ENCODE measurements at places on chromosomes 13 and 19.

DNA sequence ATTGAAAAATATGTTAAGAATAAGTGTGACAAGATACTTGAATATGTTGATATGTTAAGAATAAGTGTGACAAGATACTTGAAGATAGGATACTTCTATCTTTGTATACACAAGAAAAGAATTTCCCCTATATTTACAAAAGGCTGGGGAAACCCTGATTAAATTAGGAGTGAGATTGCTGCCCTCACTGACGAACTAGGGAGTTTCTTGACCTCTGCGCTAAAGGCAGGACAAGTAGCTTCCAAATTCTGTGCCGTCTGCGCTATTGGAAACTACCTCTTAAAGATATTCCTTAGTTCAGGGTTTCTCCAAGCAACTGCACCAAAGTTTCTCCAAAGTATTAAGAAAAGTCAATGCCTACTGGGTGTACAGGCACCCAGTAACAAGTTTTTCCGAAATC lies 730 bp downstream of the ZNF260 start:
- DNase-seq = no peak

DNA sequence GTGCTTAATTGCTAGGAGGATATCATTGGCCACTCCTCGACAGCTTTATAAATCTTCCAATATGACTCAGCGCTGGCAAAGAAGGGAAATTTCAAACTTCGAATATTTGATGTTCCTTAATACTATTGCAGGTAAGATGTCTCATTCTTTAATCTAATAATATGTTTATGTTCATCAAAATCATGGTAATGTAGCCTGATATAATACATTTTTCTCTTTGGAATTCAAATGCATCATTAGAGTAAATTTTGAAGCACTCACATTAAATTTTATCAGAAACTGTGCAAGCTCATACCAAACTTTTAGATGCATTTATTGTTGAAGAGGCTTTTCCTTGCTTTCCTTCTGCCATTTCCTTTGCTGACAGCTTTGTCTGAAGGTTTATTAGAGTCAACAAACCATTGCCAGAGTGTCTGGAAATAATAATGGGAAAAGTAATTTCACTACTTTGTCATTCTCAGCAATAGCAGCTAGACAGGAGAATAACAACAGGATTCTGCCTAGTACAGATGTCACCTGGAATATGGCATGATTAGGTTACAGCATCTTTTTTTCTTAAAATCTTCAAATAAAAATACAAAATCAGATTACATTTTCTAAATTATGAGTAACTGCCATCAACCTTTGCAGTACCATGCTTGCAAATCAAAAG lies 78.6 kb upstream of the MAB21L1 start:
- DNase-seq = no peak

DNA sequence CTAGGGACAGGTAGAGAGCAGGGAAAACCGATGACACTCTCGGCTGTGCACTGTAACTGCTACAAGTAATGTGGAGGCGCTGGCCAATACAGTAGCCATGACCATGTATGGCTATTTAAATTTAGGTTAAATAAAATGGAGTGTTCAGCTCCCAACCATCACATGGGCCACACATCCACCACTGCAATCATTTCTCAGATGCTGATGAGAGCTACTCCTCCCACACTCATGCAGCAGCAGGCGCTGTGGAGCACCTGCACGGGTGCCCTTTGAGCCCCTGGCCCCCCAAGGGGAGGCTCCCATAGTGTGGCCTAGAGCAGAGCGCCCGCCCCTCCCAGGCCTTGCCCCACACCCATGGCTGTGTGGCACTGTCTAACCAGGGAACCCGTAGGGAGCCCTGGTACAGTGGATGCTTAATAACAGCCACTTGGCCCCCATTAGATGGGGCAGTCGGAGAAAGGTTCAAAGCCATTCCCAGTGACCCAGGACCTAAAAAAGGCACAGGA lies 6.0 kb downstream of the ACP4 start:
- no peak for DNase-seq

DNA sequence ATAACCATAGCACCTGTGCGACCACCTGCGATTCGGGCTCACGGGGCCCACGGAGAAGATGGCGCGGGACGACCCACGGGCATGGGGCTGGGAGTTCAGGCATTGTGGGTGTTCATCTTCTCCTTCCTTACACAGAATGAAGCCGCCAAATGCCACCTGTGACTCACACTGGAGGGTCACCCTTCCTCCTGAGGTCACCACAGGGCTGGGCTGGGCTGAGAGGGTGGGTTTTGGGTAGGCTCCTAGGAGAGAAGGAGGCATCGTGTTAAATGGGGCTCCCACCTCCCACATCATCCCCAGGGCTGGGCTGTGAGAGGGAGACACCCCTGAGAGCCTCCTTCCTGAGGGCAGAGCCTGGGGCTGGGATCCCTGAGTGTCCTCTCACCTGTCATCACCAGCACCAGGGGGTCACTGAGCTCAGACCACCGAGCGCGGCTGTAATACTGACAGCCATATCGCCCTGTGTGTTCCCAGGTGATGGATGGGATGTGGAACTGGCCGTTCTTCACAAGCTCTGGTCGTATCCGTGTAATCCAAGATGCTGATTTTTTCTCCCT lies 1.4 kb downstream of the LILRB2 start:
- DNase-seq = no peak

GRCh38 chr13:97239306-97239705 lies 17.2 kb downstream of the MBNL2 start:
- DNase-seq = no peak

DNA sequence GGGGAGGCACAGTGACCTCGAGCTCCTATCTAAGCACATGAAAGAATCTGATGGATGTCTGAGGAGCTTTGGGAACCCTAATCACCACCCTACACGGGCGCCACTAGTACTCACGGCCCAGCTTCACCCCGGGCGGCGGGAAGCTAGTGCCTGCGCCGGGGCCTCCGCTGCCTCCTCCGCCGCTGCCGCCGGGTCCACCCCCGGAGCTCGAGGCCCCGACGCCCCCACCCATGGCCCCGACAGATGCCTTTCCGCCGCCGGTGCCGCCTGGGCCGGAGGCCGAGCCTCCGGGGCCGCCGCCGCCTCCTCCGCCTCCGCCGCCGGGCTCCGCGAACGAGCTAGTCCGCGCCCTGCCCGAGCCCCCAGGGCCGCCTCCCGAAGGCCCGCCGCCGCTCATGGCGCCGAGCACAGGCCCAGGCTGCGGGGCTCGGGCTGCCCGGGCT lies 312 bp downstream of the GSK3A start:
- DNase-seq = no peak

DNA sequence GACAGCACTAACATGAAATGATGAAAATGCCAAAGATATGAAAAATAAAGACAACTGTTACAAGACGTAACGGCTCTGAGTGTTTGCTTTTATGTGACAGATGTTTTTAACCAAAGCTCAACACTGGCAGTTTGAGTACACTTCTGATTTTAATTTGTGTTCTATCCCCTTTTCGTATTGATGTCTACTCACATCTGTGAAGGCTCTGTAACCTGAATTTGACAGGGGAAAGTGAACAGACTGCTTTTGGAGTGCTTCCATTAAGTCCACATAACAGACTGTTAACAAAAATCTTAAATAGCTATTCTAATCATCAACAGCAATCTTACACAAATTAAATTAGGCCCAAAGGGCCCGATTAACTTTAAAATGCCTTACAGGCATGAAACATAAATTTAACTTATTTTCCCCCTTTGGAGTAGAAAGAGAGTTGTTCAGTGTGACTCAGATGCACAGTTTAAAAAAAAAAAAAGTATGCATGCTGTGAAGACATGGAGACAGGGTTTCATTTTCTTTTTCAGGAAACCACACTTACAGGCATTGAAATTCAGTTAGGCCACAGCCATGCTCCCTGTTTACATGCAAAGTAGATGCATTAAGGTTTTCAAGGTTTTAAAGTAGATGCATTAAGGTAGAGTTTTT lies 16.3 kb upstream of the RNASEH2B start:
- no peak for DNase-seq

DNA sequence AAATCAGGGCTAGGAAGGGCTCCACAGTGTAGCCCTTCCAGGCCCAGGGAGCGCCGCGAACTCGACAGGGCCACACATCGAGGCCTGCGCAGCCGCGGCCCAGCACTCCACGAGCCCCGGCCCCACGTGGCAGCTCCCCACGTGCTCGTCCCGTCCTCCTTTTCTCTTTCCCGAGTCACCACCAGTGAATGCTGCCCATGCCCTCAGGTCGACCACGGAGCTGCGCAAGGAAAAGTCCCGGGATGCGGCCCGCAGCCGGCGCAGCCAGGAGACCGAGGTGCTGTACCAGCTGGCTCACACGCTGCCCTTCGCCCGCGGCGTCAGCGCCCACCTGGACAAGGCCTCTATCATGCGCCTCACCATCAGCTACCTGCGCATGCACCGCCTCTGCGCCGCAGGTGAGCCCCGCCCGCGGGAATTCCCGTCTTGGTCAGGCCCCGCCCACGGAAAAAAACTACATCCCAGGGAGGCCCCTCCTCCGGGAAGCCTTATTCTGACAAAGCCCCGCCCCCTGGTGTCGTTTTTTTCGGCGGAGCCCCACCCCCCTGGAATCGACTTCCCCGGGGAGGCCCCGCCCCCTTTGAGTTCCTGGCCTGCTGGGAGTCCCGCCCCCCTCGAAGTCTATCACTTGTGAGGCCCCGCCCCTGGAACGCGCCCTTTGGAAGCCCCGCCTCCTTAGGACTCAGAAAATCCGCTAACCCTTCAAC lies 7.0 kb downstream of the HIF3A start:
- DNase-seq = peak; percentile 59

- no peak for DNase-seq
These were observed 491 bp downstream of the ZNF525 start for GRCh38 chr19:53365899-53366493.

DNA sequence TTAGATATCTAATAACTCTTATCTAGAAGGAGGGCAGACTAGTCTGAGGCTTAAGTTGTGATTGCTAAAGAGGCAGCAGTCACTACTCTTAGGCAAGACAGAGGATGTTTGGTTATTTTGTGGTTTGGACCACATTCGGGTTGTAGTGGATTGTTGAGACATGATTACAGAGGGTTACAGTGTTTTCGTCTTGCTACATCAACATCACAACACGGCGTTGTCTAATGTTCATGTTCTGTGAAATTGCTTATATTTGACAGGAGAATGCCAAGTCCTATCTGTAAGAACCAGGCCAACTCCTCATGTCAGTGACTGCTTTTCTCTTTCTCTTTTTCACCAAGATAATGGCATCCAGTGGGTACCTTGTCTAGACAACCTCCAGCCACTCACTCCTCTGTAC lies 16.8 kb upstream of the TM9SF2 start:
- DNase-seq = no peak

- DNase-seq = no peak
These were observed 15.1 kb downstream of the MYBPC2 start for GRCh38 chr19:50447750-50448149.

DNA sequence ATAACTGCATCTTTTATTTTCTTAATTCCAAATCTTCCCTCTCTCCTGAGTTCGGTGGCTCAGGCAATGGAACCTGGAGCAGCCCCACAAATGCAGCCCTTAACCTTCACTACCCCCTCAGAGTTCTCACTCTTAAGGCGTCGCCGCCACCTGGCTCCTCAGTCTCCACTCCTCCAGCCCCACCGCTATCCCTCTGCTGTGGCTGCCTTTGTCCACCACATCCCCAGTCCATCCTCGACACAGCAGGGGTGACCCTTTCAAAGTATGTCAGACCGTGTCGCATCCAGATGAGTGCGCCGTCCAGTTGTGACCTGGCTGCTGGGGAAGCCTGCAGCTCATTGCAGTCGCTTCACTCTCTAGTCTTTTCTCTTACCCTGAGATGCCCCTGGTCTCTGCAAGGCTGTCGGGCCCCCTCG lies 1.0 kb downstream of the SPPL2B start:
- DNase-seq = no peak

- no peak for DNase-seq
These were observed 10.2 kb downstream of the C19orf25 start for GRCh38 chr19:1468821-1469254.

DNA sequence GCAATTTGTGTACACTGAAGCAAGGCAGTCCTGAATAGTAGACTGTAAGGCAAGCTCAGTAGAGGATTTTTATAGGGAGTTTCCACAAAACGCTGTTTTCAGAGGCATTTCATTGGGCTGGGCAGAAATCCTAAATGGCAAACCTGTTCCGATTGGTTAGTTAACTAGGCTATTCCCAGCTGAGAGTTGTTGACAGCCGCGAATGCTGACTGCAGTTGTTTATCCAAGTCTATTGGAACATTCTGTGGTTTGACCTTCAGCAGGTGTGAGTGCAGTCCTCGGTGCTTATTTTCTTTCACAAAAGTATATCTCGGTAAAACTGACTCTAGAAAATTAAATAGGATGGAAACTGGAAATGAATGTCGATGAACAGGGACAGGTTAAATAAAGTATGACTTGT lies 45.4 kb downstream of the TPT1 start:
- DNase-seq = no peak

DNA sequence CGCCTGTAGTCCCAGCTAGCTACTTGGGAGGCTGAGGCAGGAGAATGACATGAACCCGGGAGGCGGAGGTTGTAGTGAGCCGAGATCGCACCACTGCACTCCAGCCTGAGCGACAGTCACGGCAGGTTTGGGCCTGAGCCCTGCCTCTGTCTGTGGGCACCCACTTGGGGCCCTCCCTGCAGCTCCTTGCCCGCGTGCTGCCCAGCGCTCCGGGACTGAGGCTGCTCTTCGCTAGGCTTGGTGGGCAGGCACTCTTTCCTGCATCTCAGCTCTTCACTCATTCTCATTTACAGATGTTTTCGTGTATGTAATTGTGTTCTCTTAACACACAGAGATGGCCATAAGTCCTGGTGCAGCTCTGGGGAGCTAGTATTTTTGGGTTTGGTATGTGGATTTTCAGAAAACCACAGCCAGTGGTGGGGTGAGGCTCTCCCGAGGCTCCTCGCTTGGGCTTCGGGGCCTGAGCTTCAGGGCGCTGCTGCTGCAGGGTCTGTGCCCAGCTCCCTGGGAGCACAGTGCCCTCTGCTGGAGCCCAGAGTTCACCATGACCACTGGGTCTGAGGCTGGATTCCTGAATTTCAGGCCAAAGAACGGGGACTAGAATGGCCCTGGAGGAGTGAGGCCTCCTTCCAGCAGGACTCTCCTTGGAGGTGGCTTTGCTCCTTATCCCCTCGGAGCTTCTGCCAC lies 15.2 kb downstream of the UPF1 start:
- no peak for DNase-seq

DNA sequence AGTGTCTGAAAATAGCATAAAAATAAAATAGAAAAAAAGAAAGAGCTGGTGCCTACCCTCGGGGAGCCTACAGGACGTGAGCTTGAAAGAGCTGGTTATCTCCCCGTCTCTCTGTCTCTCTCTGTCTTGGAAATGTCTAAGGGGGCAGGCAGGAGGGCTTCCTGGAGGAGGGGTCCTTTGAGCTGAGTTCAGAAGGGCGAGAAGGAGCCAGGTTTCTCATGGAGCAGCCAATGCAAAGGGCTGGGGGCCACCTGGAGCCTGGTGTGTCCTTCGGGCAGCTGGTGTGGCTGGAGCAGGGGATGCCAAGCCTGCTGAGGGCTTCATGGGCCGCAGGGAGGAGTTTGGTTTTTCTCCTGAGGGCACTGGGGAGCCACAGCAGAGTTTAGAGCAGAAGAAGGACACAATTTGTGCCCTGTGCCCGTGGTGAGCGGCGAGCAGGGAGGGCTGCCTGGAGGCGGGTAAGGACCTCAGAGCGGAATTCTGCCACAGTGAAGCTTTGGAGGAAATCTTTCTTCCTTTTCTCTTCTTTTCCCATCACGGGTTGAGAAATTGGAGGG lies 38.7 kb downstream of the EFNA2 start:
- DNase-seq = no peak
